ENCODE measurements at places on chromosomes 12 and 14.

GRCh38 chr12:82866227-82866775 lies 179.6 kb downstream of the TMTC2 start:
- no peak for DNase-seq

DNA sequence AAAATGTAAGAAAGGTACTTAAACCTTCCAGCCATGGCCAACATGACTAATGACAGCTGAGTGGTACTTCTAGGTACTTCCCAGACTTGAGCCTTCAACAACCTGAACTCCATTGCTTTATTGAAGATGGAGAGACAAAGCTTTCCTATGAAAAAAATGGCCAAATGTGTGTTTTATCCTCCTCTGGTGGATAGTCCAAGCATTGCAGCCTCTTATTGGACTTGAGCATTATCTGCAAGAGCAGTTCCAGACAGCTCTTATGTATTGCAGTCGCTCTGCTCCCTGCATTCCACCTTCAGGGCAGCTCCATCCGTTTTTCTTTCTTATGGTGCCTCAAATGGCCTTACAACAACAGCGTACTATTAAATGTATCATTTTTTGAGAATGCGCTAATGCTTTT lies 588.2 kb downstream of the NRXN3 start:
- DNase-seq = no peak

GRCh38 chr12:55931780-55932550 lies 1.0 kb downstream of the DGKA start:
- no peak for DNase-seq

- no peak for DNase-seq
Measured at GRCh38 chr14:29798811-29799210, 128.8 kb downstream of the PRKD1 start.

GRCh38 chr12:74988156-74988555 lies 221.5 kb downstream of the KCNC2 start:
- no peak for DNase-seq

DNA sequence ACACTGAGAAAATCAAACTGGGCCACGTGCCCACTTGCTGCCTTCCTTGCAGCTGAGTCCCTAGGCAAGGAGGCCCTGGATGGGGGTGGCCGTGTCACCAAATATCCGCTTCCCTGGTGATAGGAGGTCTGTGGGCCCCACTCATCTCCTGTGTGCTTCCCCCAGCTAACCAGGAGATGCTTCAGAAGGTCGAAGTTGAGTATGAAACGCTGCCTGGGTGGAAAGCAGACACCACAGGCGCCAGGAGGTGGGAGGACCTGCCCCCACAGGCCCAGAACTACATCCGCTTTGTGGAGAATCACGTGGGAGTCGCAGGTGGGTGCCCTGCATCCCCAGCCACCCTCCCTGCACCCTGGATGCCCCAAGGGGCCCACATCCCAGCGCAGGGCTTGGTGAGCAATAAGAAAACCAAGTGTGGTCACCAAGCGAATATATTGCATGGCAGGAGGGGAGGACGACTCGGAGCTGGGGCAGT lies 6.8 kb upstream of the SIVA1 start:
- no peak for DNase-seq

DNA sequence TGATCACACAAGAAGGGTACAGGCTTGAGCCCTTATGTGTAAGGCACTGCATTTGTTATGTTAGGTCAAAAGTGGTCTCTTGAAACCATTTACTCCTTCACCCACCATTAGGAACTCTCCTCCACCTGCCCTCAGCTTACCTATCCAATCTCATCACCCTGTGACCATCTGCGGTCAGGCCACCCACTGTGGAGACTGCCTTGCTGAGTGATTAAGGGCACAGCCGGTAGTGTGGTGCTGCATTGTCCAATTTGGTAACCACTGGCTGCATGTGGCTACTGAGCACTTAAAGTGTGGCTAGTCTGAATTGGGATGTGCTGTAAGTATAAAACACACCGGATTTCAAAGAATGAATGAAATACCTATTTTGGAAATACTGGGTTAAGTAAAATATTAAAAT lies 177.1 kb upstream of the PARP11 start:
- DNase-seq = no peak

GRCh38 chr12:115485503-115485902 lies 792.0 kb downstream of the MED13L start:
- no peak for DNase-seq

GRCh38 chr14:72164420-72165228 lies 232.4 kb downstream of the RGS6 start:
- no peak for DNase-seq

DNA sequence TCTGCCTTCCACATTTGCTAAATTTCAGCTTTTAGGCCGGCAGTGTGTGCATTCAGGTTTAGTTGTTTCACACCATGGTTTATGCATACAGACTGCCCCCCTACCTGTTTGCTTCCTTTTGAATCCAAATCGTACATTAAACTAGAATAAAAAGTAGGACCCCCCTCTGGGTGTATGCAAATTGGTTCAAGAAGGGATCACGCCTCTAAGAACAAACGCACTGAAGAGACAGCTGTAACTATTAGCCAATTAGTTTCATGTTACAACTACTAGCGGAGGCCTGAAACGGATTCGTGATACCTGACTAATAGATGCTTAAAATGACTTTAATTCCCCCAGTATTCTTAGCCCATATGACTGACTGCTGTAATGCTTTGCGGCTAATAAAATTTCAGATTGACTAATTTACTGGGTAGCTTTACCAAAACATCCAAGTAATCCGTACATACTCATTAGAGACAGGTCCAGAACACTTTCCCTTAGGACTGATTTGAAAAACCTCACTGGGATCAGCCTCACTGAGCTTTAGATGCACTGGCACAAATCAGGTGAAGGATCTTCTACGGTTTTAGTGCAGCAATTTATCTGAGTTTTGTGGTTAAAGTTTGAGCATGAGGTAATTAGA lies 411.8 kb downstream of the NPAS3 start:
- DNase-seq = no peak

GRCh38 chr12:3220382-3221321 lies 143.5 kb downstream of the TSPAN9 start:
- DNase-seq = no peak

- no peak for DNase-seq
Measured at GRCh38 chr12:6963791-6964413, 6.6 kb downstream of the PHB2 start.

DNA sequence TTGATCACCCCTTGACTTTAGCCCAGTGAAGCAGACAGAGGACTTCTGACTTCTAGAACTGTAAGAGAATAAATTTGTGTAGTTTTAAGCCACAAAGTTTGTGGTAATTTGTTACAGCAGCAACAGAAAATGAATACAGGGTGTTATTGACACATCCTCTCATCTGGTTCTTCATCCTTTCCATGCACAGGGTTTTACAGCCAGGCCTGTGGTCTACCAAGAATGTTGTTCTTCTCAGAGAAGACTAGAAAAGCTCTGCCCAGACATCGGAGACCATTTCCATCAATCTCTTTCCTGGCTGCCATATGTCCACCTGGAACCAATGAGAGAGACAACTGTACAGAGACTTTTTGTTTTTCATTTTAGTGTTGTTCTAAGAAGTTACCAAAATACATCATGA lies 308.2 kb upstream of the AMIGO2 start:
- no peak for DNase-seq

GRCh38 chr12:26870491-26871419 lies 37.8 kb upstream of the ITPR2 start:
- no peak for DNase-seq

Measured in activated T-helper 1 cell treated with anti-CD3 and anti-CD28 coated beads, Interleukin-12 subunit alpha, Interleukin-12 subunit beta, Interleukin-2, Interleukin-4 antibody, amounts not matched to agents 30 ng/mL and 10 ng/mL and 1 ng/mL, durations not matched to agents 14 hours and 24 hours and 36 hours (primary cell).